ENCODE measurements at places on chromosomes 6 and 20.

DNA sequence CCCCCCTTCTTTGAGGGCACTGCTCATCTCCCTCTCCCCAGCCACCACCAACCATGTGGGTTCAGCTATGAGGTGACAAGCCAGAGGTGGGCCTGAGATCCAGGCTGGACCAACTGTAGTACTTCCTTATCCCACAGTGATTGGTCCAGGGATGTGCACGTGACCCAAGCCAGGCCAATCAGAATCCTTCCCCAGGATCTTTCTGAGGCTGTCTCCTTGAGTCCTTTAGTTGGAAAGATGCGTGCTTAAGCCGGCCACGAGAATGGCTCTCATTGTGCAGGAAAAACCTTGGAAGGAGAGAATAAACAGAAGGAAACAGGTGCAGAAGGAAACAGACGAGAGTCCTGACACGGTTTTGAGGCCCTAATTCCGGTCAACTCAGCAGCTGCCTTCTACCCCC is 39.2 kb downstream of the ZC3H12D start:
- DNase-seq, result no peak

- DNase-seq, result no peak
These were observed 316.6 kb upstream of the JARID2 start for GRCh38 chr6:14929291-14929690.

DNA sequence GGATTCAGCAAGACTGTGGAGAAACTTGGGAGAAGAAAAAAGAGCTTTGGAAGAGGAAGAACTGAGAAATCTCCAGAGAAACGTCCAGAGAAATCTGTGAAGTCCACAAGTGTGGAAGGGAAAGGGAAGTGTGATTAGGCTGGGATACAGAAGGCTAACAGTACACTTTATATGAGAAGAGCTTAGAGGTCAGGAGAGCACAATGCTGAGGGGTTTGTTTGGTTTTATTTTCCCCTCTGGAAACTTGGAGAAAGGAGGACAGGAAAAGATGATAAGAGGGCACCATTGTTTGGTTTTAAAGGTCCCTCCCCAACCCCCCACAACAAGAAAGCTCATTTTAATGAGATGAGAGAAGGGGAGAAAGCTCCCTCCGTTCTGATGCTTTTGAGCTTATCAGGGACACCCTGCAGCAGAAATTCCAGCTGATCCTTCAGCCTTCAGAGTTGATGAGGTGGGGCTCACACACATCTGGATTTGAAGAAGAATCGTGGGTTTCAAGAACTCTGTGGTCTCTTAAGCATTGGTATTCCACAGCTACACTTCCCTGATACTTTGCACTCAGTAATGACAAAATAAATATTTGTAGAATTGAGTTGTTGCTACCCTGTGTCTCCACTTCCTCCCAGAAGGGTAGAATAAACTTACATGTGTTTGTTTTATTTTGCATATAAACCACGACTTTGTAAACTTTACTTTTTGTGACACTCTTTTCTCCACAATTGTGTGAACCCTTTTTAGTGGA is 1.9 kb downstream of the NT5E start:
- no peak for DNase-seq

DNA sequence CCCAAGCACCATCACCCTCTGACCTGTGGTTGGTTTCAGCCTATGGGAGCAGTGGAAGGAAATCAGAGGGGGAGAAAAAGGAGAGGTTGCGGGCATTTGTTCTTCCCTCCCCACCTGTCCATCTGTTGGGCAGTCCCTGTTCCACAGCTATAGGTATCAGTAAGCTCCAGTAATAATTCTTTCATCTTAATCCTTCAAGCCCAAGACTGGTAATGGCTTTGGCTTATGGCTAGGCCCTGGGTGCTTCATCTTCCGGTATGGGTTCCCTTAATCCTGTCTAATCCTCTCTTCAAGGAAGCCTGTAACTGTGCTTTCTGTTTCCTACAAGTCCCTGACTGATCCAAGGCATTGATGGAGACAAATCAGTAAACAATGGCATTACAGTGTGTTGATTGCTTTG is 42.2 kb upstream of the STK35 start:
- DNase-seq, result no peak

DNA sequence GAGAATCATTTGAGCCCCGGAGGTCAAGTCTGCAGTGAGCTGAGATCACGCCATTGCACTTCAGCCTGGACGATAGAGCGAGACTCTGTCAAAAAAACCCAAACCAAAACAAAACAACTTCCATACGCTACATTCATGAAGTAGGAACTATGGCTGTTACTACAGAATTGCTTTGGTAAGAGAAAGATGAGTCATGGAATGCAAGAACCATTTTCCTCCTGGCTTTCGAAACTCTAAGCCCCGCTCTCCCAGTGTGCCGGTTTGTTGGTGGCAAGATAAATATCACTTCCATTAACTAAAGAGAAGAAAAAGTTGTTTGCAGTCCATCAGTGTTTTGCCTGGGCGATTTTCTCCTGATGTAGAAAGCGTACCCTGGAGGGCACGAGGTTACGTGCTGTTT is 61.3 kb downstream of the ZDHHC14 start:
- no peak for DNase-seq
